ENCODE measurements at places on chromosomes 3 and 15.

GRCh38 chr3:178137831-178138230, 398.4 kb upstream of the KCNMB2 start:
- no peak for DNase-seq

DNA sequence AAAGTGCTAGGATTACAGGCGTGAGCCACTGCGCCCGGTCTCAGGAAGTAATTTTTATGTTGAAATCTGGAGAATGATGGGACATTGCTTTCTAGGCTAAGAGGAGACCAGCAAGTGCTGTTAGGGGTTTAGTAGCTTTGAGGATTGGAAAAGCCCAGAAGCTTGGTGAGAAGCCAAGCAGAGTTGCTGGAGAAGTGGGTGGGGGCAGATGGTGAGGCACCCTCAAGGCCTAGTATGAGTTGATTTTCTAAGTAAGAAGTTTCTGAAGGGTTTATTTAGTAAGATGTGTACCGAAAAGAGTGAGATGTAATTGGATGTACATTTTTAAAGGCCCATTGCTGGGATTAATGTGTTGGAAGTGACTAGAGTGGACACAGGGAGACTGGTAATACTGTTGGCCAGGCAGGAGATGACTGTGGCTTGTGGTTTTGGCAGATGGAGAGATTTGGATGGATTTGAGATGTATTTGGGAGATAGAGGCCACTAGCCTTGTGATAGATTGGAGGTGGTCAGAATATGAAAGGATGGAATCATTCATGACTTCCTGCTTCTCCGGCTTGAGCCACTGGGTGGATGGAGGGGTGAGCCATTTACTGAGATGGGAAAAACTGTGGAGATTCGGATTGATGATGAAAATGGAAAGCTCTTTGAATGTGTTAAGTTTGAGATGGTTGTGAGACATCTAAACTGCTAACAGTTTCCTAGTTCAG, 2.3 kb downstream of the LRRC28 start:
- no peak for DNase-seq

DNA sequence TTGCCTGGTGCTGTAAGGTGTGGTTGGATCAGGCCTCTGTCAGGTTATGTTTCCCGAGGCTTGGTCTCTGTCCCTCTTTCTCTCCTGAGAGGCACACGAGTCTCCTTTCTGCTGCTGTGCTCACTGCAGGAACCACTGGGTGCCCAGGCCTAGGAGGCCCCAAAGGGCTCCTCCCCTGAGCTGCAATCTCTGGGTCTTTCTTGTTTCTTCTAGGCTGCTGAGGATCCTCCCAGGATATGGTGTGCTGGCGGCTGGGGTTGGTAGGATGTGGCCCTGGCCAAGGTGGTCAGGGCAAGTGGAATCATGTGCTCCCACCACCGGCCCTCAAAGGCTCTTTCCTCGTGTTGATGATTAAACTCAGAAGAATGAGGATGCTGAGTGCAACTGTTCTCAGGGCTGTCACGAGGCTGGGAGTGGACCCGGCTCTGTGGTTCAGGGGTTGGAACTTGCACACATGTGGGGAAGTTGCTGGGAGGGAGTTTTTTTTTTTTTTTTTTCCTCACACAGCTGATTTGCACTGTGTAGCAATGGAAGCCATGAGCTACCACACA, 43.6 kb upstream of the CTSH start:
- no peak for DNase-seq

- DNase-seq, result no peak
These were observed 248.6 kb downstream of the OPA1 start for GRCh38 chr3:193841581-193841980.

DNA sequence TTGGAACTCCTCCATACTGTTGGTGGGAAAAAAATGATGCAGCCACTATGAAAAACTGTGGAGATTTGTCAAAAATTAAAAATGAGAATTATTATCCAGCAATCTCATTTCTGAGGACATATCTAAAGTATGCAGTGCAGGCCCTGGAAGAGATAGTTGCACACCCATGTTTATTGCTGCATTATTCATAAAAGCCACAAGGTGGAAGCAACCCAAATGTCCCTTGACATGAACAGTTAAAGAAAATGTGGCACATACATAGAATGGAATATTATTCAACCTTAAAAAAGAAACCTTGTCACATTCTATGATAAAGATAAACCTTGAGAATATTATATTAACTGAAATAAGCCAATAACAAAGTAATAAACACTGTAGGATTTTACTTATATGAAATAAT, 80.9 kb upstream of the ARHGEF26 start:
- DNase-seq, result no peak

GRCh38 chr15:68230157-68231100, 901 bp upstream of the CLN6 start:
- no peak for DNase-seq

DNA sequence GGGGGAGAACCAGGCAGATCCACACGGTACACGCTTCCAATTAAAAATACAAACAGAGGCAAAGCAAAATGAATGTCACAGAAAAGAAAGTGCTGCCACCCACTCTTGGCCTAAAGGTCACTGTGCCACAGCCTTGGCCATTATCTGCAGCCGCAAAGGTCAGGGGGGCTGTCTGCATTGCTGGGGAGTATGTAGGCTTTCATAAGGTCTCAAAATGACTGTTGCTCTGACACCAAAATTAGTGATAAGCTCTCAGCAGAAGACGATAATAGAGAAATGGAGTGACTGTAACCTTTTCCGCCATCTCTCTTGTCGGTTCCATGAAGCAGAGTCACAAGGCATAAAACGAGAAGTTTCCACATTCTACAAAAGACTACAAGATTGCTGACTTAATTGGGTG, 374.2 kb upstream of the ICE2 start:
- no peak for DNase-seq

DNA sequence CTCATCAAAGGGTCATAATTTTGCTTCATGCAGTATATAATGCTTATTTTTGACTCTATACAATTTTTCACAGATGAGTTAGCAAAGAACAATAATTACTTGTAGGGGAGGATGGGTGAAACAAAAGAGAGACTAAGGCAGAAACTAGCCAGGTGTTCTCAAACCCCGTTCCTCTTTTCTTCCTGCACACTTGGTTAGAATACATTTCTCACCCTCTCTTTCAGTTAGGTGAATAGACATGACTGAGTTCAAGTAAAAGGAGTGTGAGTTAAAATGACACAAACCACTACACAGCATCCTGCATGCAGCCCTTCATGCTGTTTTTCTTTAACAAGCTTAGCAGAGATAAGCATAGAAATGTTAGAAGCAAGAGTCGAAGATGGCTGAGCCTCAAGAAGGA, 922.2 kb downstream of the TBL1XR1 start:
- DNase-seq, result no peak
